ENCODE measurements at places on chromosomes 7 and 10. TPM values are rescaled to one million over a fixed set of nuclear protein-coding genes. Genes with fewer than 3 reads are reported as not detected.

Gene STAG3
- 0.73 TPM for polyA plus RNA-seq

Gene SEMA3E
- polyA plus RNA-seq = 0.28 TPM

Gene FAM20C
- polyA plus RNA-seq = 11.5 TPM

Gene ACBD7
- polyA plus RNA-seq = 0.09 TPM

Gene ZNF316
- 21.1 TPM for polyA plus RNA-seq

Gene HKDC1
- polyA plus RNA-seq = 0.12 TPM

Gene TAS2R41
- not detected for polyA plus RNA-seq

Gene INTS15
- 11.8 TPM for polyA plus RNA-seq

Gene ZNF282
- 11.7 TPM for polyA plus RNA-seq

Measured in esophagus (tissue), 2 donors.